ENCODE measurements at places on chromosomes 1 and 21.

DNA sequence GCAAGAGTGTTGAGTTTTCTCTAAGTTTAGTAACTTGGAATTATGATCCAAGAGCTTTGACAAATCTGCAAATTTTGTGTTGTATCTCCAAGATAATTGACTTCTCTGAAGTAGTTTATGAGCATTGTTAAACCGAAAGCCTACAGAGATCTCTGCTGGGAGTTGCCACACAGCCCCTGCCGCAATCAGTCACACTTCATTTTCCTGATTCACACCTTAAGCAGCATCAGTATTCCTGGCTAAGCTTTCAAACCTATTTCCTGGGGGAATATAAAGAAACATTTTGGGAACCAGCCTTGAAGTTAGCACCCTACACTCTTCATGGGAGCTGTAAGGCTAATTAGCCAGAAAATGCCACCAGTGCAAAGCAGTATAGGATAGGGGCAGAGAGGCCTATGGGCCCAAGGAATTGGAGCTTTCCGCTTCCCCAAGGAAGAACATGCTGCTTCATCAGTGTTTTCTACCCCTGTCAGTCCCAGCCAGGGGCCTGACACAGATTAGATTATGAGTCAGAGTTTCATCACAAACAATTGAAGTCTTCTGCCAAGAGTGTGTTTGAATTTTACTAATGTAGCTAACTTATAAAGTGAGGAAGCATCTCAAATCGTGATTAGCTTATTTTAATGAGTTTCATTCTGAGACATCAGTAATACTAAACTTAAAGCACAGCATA, 23.2 kb upstream of the CACYBP start:
- no peak for DNase-seq

- no peak for DNase-seq
These were observed 34.4 kb downstream of the WNT9A start for GRCh38 chr1:227913396-227913763.

GRCh38 chr1:231738554-231738953, 112.0 kb downstream of the DISC1 start:
- no peak for DNase-seq

GRCh38 chr1:209756615-209757445, 977 bp downstream of the TRAF3IP3 start:
- no peak for DNase-seq

- no peak for DNase-seq
These were observed 16.2 kb upstream of the ZNF326 start for GRCh38 chr1:89978755-89979154.

DNA sequence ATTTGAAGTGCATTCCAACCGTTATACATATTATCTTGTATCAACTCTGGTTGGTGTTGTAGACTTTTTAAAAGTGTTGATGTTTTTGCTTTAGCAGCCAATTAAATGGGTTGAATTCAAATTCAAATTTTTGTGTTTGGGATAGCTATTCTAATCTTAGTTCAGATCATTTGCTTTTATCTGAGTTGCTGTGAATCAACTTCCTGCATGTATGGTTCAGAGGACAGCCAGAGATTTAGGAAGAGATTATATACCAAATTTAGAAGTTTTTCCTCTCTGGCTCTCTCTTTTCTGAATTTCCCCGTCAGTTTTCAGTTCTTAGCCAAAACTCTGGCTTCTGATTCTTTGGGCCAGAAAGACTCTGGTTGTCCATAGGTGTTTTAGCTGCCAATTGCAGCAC, 415.5 kb downstream of the NUF2 start:
- no peak for DNase-seq

- no peak for DNase-seq
These were observed 514 bp downstream of the TPRG1L start for GRCh38 chr1:3625151-3625907.

DNA sequence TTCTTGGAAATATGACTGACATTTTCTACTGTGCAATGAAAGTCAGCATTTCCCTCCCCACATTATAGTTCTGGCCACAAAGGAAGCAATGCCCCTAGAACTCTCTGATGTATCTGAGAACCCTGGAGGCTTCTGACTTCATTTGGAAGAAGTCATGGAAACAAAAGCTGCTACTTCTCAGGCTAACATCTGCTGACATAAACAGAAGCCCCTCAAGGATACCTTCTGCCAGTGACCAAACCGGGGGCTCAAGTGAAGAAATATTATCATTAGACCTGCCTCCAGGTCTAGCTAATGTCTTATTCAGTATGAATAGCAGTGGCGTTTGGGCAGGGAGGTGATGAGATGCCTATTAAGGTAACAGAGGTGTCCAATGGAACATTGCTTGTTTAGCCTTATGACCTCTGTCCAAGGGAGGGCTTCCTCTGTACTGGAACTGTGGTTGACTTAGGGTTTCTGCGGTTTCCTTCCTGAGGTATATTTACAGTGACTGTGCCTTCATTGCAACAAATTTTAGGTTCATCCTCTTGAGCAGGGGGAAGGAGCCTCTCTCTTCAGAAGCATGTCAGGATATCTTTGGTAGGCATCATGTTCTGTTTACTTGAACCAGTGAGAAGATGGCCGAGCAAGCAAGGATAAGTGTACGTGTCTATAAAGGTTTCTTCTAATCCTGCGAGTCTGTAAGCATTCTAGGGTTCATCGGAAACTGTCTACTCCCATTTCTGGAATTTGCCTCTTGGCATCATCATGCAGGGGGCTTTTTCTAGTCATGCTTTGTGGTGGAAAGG, 161.7 kb downstream of the PBX1 start:
- no peak for DNase-seq

- DNase-seq = no peak
These were observed 47.4 kb downstream of the ALG6 start for GRCh38 chr1:63414691-63415365.

DNA sequence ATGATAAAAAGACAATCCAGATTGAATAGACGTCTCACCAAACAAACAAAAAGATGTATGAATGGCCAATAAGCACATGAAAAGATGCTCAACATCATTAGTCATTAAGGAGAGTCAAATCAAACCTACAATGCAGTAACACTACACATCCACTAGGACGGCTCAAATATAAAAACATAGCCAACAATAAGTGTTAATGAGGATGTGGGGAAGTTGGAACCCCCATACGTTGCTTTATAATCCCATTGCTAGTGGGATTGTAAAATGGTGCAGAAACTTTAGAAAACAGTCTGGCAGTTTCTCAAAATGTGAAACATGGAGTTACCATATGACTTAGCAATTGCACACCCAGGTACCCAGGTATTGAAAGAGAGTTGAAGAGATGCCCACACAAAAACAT, 14.7 kb upstream of the IL24 start:
- DNase-seq = no peak

DNA sequence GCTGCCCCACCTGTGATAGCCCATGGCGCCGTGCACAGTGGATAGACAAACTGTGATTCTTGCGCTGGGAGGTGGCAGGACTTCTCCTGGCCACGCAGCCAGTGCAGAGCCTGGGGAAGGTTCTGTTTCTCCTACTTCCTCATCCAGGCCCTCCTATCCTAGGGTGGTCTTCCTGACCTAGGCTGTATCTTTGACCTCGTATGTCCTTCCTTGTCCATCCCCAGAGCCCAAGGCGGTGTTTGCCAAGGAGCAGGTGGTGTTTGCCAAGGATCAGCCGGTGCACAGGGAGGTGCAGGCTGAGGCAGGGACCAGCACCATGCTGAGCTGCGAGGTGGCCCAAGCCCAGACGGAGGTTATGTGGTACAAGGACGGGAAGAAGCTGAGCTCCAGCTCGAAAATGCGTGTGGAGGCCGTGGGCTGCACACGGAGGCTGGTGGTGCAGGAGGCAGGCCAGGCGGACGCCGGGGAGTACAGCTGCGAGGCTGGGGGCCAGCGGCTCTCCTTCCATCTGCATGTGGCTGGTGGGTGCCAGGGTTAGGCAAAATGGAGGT, 63.9 kb downstream of the OBSCN start:
- DNase-seq = no peak

DNA sequence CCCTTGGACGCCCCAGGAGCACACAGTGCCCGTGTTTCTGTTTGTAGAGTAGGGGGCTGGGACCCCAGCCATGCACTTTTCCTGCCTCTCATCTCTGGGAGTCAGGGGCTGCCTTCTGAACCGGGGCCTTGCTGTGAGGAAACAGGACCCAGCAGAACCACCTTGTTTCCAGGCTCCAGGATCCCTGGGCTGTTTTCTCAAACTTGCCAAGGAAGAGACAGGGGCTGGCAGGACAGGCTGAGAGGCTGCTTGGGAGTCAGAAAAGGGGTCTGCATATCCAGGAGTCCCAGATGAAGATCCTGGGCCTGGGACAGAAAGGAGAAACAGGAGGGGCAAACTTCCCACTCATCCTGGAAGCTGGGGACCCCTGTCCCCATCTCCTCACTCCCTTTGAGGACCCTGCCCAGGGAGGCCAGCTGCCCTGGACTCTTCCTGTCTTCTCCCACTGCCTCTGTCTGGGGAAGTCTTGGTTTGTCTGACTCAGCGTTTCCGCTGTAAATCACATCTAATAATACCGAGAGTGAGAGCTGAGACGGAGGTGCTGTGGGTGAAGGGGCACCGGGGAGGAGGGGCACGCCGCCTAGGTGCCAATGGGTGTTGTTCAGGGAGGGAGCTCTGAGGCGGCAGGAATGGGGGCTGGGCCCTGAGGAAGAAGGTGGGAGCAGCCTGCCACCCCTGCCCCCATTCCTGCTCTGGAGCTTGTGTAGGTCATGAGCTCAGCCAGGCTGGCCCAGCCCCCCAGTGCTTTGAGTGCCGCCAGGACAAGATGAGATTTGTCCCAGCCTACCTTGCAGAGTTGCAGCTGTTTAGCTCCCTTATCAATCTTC, 16.7 kb downstream of the POU3F1 start:
- DNase-seq = no peak

GRCh38 chr1:33005838-33006421, 30.8 kb downstream of the AK2 start:
- no peak for DNase-seq

- no peak for DNase-seq
These were observed 499 bp upstream of the PLEKHG5 start for GRCh38 chr1:6491966-6492365.

- DNase-seq = no peak
These were observed 317.7 kb downstream of the MATN1 start for GRCh38 chr1:30405631-30406212.

- DNase-seq = no peak
These were observed 54.6 kb upstream of the PRDX6 start for GRCh38 chr1:173422456-173422976.

DNA sequence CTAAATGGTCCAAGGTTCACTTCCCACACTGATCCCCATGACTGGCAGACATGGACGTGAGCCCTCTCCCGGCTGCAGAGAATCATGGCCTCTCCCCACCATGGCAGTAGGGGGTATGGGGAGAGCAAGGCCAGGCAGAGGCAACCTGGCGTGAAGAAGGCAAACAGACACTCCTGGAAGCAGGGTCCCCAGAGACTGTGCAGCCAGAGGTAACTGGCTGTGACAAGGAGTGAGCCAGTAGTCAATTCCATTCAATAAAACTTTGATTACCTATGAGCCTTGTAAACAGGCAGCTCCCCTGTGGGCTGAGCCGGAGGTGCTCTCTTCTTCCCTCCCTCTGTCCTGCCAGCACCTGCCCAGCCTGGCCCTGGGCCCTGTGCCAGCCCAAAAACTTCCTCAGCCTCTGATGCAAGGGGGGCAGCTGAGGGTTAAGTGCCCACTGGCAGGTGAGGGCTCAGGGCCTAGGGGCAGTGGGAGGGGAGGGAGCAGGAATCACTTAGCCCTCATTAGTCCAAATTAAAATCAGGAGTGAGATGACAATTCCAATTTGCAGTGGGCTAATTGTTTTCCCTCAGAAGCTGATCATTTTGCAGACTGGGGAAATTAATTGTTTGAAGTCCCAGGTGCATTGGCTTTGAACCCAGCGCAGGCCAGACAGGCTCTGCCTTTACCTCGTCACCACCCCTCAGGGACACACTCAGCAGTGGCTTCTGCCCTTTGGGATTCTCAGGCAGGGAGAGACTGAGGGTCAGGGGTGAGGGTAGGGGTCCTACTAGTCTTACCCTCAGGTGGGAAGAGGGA, 35.6 kb downstream of the LRRN2 start:
- no peak for DNase-seq

GRCh38 chr1:167922023-167922422, 8.1 kb upstream of the ADCY10 start:
- DNase-seq = no peak

- DNase-seq = no peak
These were observed 382.3 kb upstream of the LRRC7 start for GRCh38 chr1:69185378-69185777.

GRCh38 chr1:11028018-11028417, 15.6 kb downstream of the TARDBP start:
- DNase-seq = no peak

- no peak for DNase-seq
These were observed 14.4 kb upstream of the DEPDC1 start for GRCh38 chr1:68511254-68511653.

DNA sequence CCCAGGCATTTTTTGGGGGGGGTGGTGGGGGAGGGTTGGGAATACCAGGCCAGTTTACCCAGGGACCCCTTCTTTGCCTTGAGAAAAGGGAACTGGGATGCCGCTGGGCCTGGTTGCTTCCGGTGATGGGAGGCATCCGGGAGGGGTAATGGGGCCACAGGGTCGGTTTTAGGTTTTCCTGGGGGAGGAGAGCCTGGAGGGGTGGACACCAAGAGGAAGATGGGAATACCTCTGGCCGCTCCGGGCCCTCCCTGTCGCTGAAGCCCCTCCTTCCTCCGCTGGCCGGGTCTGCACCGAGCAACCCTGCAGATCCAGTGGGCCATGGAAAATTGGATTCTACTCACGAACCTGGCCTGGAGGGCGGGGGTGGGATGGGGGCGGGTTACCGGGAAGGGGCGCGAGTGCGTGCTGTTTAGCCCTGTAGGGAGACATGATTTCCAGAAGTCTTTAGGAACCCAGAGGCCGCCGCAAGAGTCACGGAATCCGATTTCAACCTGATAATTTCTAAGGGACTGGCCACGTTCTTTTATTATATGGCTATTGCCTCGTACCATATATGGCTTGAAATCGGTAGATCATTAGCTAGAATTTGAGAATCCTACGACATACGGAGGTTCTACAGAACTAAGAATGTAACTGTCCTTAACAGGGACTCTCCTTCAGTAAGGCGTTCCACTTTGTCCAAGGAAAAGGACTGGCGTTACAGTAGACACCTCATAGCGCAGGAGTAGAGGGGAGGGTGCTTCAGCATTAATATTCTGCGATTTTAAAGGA, 749 bp downstream of the AKIRIN1 start:
- no peak for DNase-seq

GRCh38 chr1:47898133-47898845, 98.9 kb downstream of the TRABD2B start:
- no peak for DNase-seq

GRCh38 chr1:9150582-9151327, 21.9 kb upstream of the GPR157 start:
- no peak for DNase-seq

- DNase-seq = no peak
These were observed 81.0 kb upstream of the LHX8 start for GRCh38 chr1:75053207-75053606.

GRCh38 chr1:199612976-199613774, 414.3 kb upstream of the NR5A2 start:
- no peak for DNase-seq

Measured in stimulated activated CD8-positive, alpha-beta memory T cell treated with anti-CD3 and anti-CD28 coated beads, Interleukin-7, amount 100 ng/mL, for 1 hour (primary cell).